Activated CD4-positive, alpha-beta T cell treated with anti-CD3 and anti-CD28 coated beads for 24 hours (primary cell): ENCODE measurements at places on chromosomes 12 and 14.

GRCh38 chr12:42679466-42679865 is 89.9 kb upstream of the PRICKLE1 start:
- no peak for DNase-seq

GRCh38 chr12:108727161-108727560 is 4.2 kb downstream of the CORO1C start:
- no peak for DNase-seq

- DNase-seq, result no peak
These were observed 26.2 kb downstream of the FAM177A1 start for GRCh38 chr14:35072226-35072625.

GRCh38 chr12:5556033-5556614 is 124.2 kb downstream of the NTF3 start:
- no peak for DNase-seq

DNA sequence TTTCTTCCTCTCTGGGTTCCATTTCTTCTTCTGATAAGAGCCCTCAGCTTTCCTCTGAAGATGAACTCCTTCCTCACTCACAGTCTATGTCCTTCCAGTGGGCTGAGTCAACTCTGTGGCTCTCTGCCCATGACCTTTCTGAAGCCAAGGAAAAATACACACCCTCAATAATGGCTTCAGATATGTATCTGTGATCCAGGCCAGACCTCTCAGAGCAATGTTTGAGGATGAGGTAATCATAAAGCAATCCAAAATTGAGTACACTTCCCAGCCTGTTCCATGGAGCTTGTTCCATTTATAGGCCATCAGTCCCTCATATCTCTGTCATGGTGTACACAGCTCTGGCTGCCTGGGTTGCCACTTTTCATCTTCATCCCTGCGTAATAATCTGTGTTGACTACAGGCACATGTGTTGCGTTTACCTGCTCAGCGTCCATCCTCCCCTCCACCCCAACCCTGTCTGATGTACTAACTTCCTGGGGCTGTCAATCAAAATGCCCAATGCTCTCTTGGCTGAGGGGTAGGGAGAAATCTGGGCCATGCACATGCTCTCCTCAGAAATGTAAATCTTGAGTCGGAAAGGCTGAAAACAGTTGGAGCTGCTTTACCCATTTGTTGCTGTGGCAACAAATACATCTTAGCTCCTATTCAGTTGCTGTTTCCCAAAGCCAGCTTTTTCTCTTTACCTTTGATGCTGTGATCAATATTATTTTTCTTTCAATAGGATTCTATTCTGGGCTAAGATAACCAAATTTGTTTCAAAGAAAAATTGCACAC is 377.8 kb upstream of the TMEM132C start:
- no peak for DNase-seq

GRCh38 chr14:56862836-56863235 is 52.6 kb upstream of the OTX2 start:
- no peak for DNase-seq

DNA sequence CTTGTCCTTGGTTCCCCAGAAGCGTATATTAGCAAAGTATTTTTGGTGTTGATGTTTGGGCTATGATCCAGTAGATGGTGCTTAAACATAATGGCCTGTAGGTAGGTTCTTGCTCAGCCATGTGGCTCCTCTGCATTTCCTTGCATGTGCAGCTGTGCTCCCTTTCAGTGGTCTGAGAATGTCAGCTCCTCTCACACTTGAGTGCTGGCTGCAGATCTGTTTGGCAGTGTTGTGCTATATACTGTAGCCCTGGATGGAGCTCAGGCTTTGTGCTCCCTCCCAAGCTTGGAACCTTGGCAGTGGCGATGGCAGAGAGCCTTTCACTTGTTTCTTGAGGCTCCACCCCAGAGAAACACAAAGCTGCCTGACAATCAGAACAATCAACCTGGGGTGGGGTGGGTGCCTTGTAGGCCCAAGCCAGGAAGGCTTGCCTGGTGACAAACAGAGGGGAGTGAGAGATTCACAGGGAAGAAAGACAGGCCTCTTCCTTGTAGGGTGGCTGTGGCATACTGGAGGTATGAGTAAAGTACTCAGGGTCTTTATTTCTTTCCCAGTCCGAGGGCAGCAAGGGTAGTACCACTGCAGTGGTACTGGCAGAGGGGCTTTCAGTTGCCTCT is 255.3 kb downstream of the RAD51B start:
- no peak for DNase-seq

GRCh38 chr12:69354556-69355187 is 4.9 kb upstream of the YEATS4 start:
- no peak for DNase-seq

GRCh38 chr14:53458368-53458814 is 305.3 kb upstream of the DDHD1 start:
- DNase-seq, result no peak

GRCh38 chr14:35374263-35374712 is 30.3 kb downstream of the NFKBIA start:
- no peak for DNase-seq

GRCh38 chr12:82426081-82426480 is 67.8 kb downstream of the METTL25 start:
- DNase-seq, result no peak

GRCh38 chr12:106671840-106672239 is 89.0 kb downstream of the RFX4 start:
- no peak for DNase-seq

- no peak for DNase-seq
These were observed 2.2 kb downstream of the BAZ1A start for GRCh38 chr14:34872822-34873588.

- no peak for DNase-seq
These were observed 96.3 kb downstream of the SLC15A4 start for GRCh38 chr12:128727461-128727860.

DNA sequence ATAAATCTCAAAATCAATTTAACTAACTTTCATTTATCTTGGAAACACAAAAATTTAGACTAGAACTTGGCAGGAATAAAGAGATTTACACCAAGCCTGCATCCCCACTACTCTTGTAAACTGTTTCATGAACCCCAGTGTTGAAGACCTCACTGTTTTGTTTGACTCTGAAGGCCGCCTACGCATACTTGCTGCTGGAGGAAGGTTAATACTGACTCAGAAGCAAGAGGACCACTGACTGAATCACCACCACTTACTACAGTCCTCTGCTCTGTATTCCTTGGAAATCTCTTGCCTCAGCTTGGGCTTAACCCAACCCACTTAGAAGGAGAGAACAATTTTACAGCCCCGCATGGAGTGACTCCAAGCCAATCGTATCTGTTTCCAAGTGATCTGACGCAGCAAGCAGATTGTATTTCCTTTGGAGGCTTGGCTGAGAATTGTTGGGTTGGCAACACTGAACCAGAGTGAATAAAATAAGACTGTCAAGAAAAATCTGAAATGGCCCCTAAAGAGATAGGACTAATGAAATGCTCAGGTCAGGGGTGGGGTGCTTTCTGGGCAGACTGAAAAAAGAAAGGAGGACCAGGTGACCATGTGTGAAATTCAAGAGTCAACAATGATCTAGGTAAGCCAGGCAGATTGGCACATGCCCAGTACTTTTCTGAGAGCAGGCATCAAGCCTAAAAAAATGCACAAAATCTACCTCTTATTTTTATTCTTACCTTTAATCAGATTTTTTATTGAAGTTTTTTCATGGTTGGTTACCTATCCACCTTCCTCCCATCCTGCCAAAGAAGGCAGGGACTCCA is 248.6 kb downstream of the ZFP36L1 start:
- DNase-seq, result no peak

- DNase-seq, result no peak
These were observed 170.4 kb downstream of the DAD1 start for GRCh38 chr14:22418631-22419030.

- DNase-seq, result no peak
These were observed 327.6 kb downstream of the CCER1 start for GRCh38 chr12:90627180-90627896.

DNA sequence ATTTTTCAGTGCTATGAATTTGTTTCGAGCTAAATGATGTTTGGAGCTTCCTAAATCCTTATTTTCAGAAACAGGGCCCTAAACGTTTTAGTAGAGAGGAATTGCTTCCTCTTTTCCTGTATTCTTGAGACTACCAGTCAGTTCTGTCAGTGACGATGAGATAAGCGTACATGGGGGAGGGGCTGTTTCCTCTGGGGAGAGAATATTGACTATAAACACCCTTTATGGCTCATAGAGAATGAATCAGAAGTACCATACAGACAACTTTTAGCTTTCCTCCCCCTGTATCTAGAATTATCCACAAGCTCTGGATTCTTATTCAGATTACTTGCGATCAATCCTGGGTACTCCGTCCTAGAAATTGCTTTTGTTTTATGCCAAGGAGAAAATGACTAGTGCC is 5.1 kb downstream of the TBK1 start:
- peak; percentile 18 for DNase-seq

DNA sequence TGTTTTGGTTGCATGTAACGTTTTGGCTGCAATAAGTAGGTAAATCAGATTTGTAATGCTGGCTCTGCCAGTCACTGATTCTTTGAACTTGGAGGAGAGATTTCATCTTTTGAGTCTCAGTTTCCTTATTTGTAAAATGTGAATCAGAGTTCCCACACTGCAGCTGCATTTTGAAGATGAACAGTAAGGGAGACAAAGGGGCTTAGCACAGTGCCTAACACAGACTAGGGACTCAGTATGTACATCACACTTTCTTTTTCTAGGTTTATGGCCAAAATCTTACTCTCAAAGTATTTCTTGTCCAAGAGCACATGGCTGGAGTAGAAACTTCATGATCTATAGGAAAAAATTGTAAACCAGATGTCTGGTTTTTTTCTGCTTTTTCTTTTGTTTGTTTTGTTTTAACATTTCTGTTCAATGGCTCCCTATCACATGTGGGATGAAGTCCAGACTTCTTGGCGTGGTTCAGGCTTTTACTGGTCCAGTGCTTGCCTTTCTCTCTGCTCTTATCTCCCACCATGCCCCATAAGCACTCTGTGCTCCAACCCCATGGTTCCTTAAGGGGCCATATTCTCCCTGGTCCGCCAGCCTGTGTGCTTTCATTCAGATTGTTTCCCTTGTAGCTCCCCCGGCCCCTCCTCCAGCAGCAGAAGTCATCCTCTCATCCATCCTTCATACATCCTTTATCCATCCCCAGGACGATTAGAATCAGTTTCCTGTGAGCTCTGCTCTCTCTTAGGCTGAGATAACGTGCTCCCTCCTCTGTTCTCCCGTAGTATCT is 58.0 kb downstream of the SYNE2 start:
- DNase-seq, result no peak

DNA sequence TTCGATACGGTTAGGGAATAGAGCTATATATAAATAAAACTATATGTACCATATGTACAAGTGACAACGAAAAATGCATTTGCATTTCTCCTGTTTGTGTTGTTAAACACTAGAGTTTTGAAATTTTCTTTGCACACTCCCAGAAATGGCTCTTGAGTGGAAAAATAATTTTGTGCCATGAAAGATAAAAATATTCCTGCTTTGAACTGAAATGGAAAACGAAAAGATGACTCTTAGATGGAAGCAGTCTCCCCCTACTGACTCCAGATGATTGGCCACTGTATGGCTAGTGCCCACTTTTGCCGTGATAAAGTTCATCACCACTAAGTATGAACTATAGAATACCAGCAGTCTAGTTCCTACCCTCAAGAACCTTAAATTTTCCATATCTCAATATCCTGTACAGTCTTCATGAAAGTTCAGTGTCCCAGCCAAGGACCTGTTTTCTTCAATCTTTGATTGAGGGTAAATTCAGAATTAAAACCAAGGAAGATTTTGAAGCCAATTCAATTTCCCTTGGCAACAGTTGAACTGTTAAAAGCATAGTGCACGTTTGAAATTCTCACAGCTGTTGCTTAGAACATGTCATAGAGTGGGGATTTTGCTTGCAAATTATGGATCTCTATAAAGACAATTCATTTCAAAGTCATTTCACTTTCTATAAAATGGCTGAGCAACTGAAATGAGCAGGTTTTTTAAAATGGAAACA is 1.6 kb upstream of the PPP2R5E start:
- DNase-seq, result no peak

DNA sequence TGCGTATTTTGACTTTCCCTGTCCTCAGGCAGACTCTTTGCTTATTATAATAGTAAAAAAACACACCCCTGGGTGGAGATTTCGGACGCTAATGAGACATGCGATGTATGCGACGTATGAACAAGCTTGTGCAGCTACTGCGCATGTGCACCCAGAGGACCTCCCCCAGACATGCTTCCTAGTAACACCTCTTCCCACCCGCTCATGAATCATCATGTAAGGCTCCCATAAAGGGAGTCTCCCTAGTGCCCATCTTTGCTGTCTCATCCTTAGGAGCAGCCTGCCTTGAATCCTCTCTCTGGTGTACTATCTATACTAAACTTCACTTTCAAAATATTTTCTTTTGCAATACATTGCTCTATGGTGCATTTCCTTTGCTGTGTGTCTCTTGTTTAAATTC is 210.1 kb downstream of the TMEM132D start:
- no peak for DNase-seq

GRCh38 chr12:84648425-84648824 is 264.2 kb downstream of the SLC6A15 start:
- DNase-seq, result no peak

GRCh38 chr12:99978152-99978551 is 6.6 kb downstream of the ANKS1B start:
- DNase-seq, result no peak

- no peak for DNase-seq
These were observed 11.2 kb downstream of the BCL2L14 start for GRCh38 chr12:12081836-12082497.

- no peak for DNase-seq
These were observed 76.5 kb upstream of the CLMN start for GRCh38 chr14:95396221-95396620.

GRCh38 chr14:80618751-80619329 is 322.7 kb downstream of the CEP128 start:
- no peak for DNase-seq

DNA sequence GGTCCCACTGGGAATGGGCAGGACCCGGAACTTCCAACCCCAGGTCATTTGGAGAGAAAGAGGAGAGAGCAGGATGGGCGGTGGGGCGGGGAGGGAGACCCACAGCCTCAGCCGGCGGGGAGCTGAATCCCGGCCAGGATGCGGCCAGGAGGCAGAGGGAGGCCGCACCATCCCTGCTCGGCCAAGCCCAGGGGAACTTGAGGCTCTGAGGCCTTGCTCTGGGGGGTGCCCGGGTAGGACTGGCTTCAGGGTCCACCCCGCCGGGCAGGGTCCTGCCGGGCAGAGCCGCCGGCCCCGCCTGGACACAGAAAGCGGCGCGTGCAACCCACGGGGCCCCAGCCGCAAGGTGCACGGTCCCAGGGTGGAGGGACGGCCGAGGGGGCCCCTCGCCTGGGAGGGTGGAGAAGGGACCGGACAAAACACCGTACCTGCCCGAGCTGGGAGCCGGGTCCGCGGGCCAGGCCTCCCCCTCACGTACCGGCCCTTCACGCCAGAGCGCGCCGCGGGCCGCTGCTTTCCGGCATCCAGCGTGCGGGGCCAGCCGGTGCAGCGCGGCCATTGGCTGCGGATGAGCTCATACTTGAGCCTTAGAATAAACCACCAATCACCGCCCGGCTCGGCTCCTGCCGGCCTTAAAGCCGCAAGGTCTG is at the start of gene RPS6KL1:
RPS6KL1 (minus strand) TSS at position 509 of the 650 bp plus-strand sequence. CDS start 1,719 bp downstream, outside the sequence.
- peak; percentile 71 for DNase-seq
